Upper lobe of left lung (tissue), 6 donors: ENCODE measurements at places on chromosomes 1 and 21.
A peak's percentile ranks its signal among the peaks of the same experiment; 100 is the strongest.

DNA sequence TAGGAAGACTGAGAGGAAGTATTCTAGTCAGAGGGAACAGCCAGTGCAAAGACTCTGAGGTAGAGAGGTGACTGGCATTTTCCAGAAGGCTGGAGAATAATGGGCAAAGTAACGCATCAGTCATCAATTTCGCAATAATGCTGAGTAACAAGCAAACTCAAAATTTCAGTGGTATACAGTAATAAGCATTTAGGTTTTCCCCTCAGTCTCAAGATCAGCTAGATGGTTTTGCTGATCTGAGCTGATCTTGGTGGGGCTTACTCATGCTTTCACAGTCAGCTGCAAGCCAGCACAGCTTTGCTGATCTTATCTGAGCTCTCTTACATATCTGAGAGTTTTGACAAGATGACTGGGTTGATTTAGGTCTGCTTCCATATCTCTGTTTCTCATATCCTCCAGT lies 108.7 kb downstream of the TSEN15 start:
- DNase-seq: no peak

DNA sequence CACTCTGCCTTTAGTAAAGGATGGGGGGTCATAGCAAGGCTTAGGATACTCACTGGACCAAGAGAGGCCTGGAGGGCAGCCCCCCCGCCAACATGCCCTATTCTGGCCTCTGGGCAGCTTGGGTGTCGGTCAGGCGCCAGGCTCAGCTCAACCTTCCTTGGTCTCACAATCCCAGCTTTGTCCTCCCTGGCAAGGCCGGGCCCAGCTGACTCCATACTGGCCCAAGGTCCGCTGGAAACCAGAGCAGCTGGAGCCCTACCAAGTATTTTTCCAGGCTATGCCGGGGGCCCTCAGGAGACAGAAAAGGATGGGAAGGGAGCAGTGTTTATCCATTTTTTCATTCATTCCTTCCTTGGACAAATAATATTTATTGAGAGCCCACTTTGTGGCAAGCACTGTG lies 6.2 kb downstream of the FBXO2 start:
- no peak for DNase-seq

DNA sequence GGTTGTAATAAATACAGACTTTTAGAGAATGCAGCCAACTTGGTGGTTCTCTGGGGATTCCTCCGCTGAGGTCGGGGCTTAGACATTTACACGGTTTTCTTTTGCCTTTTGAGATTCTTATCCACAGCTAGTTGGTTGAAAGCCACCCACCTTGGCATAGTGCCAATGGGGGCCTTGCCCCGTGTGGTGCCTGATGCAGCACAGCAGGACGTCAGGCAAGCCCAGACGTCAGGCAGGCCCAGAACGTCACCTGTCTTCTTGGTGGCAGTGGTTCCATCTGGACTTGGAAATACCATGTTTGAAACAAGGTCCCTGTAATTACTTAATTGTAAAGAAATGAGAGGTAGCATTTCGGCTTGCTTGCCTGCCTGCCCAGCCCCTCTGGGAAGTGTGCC lies 78.5 kb downstream of the GALNT2 start:
- DNase-seq: no peak

GRCh38 chr1:59432531-59433439 lies 135.9 kb downstream of the FGGY start:
- DNase-seq: no peak

GRCh38 chr1:3564921-3565831 lies 46.1 kb downstream of the MEGF6 start:
- peak; percentile 86 for DNase-seq

DNA sequence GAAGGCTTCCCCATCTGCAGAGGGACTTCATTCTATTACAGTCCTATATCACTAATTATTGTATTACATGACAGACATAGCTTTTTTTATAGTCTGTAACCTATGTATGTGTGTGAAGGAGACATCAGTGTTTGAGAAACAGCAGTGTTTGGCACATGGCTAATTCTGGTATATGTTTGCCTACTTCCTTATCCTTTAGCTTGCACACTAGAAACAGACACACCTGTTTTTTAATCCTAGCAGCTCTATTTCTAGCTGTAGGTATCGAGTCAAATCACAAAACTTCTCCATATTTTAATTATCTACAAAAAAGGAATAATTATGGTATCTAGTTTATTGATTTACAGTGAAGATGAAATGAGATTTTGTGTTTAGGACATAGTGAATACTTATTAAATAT lies 129.4 kb upstream of the CACYBP start:
- DNase-seq: no peak

DNA sequence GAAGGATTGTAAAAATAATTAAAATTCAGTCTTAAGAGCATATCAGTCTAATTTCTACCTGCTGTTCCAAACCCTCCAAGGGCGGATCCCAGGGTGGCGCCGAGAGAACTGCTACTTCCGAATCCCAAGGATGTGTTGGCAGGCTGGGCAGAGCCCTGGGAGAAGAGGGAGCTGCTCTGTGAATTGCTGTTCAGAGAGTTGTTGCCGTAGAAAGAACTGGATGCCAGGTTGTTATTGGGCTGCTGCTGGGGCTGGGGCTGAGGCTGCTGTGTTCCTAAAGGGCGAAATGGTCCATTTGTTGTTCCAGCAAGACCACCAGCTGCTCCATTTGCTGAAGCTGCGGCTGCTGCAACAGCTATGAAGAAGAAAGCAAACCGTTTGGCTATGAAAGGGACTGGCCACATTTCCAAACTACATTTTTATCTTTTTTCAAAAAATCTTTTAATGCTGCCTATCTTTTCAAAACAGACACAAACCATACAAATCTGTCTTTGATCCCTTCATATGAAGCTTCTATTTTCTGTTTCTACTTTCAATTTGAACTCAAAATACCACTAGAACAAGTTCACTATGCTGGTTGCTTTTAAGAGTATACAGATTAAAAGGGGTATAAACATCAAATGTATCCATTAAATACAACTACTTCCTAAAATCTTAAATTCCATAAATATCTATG lies 57.5 kb upstream of the SDC3 start:
- no peak for DNase-seq

GRCh38 chr21:44713846-44714245 lies 2.5 kb upstream of the TSPEAR start:
- DNase-seq: no peak

GRCh38 chr1:30450818-30451233 lies 272.6 kb downstream of the MATN1 start:
- no peak for DNase-seq
